Mammary epithelial cell (primary cell): ENCODE measurements at places on chromosomes 2 and 18. TPM values are rescaled to one million over a fixed set of nuclear protein-coding genes. Genes with fewer than 3 reads are reported as not detected.

The LRRTM4 gene
- not detected in 2 replicates for total RNA-seq

The AMER3 gene
- total RNA-seq, result not detected in 2 replicates

The SULT1C4 gene
- not detected in 2 replicates for total RNA-seq

The TACR1 gene
- not detected in 2 replicates for total RNA-seq

The POTEC gene
- not detected for total RNA-seq

The BOD1L2 gene
- not detected in 2 replicates for total RNA-seq

The REG1B gene
- not detected for total RNA-seq

The TTR gene
- total RNA-seq, result not detected in 2 replicates

The MC5R gene
- not detected in 2 replicates for total RNA-seq

The PRSS56 gene
- not detected for total RNA-seq

The ZSCAN30 gene
- 17.3 TPM for total RNA-seq

The HOXD13 gene
- total RNA-seq, result not detected in 2 replicates

The DES gene
- total RNA-seq, result 0.33 TPM

The PROKR1 gene
- not detected for total RNA-seq
